ENCODE measurements at places on chromosomes 16 and 17. TPM values are rescaled to one million over a fixed set of nuclear protein-coding genes. Genes with fewer than 3 reads are reported as not detected.

DNA sequence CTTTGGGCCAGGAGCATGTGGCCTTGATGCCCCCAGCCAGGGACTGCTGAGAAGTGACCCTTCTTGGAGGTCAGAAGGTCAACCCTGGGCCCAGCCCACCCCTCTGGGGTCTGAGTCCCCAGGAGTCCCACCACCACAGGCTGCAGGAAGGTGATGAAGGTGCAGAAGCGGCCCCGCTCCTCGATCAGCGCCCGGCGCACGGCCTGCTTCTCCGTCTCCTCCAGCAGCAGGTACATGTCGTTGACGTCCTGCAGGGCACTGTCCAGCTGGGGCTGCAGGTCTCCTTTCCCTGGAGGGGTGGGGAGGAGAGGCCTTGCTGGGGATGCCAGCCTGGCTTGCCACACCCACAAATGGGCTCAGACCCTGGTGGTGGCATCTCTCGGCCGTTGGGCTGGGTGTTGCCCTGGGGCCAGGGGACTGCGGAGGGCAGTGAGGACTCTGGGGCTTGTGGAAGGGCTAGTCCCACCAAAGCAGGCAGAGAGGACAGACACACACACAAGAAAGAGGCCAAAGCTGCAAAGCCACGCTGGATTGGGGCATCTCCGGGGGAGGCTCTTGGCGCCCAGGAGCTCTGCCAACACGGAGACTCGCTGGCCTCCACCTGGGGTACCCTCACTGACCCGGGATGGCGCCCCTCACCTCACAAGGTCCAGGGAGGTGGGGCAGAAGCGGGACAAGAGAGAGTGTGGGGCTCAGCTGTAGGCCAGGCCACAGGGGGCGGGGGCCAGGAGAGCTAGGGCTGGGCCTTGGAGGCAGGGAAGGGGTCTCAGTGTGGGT is 7.5 kb downstream of the MTSS2 start:
- DNase-seq, result no peak

- DNase-seq, result no peak
Measured at GRCh38 chr16:57666353-57667047, 1.6 kb upstream of the ADGRG3 start.

- DNase-seq, result no peak
Measured at GRCh38 chr16:81180578-81180977, 57.9 kb upstream of the BCO1 start.

DNA sequence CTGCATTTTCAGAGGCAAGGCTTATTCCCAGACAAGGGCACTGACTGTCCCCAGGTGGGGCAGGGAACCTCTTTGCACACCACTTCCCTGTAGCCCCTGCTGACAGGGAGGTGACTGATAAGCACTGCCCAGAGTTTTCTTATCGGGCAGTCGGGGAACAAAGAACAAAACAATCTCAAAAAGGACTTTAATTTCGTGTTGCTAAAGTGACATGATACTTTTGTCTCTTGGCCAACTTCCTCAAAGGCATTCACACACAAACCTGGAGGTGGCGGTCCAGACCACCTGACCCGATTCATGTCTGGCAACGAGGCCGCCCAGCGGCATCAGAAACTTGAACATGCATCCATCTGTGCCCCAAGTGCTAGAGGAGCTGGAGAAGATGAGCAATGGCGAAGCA is 28.9 kb downstream of the ZDHHC7 start:
- DNase-seq, result peak; percentile 14

GRCh38 chr17:13113821-13114525 is 96.1 kb upstream of the ELAC2 start:
- no peak for DNase-seq

- no peak for DNase-seq
Measured at GRCh38 chr17:69524854-69525253, 110.4 kb downstream of the MAP2K6 start.

DNA sequence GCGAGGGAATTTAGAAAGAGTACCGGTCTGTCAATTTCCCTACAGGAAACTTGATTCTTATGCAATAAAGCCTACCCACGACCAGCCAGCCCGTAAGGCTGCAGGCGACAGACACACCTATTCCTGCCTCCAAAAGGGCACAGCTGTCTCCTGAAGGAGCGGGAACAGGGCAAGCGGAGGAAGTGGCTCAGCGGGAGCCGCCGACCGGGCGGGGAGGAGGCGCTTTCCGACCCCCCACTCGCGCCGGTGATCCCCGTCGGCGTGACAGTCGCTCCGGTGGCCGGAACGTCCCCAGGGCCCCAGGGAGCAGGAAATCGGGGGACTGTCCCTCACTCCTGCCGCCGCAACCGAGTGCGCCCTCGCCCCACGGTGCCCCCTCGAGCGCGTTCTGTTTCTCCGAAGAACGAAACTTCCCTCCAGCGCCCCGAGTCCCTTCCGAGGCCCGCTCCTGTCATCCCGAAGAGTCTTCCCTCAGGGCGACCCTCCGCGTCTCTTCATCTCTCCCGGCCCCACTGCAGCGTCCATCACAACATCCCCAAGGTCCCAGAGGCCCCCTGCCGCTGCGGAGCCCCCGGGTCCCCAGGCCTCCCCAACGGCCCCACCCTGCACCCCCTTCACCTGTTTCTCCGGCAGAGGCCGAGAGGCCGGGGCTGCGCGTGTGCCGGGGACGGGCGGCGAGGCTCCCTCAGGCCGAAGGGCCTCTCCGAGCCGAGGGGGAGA is 421 bp downstream of the STAT3 start:
- DNase-seq, result peak; percentile 65

GRCh38 chr16:88455610-88456355 is 2.7 kb downstream of the ZFPM1 start:
- peak; percentile 92 for DNase-seq

DNA sequence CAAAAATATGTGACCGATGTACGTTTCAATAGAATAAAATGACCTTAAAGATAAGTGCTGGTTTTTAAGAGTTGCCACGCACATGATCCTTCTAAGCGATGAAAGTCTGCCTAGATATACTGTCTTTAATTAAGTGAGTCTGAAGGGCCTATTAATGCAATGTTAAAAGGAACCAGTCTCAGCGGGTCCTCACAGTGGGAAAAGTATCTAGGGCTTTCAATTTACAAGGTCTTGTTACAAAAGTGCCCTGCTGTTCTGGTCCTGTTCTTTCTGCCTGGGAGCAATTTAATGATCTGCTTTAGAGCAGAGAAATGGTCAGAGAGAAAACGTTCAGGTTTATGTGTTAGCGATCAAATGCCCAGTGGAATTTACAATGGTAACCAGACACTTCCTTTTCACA is 864.0 kb downstream of the KCNJ2 start:
- DNase-seq, result no peak

DNA sequence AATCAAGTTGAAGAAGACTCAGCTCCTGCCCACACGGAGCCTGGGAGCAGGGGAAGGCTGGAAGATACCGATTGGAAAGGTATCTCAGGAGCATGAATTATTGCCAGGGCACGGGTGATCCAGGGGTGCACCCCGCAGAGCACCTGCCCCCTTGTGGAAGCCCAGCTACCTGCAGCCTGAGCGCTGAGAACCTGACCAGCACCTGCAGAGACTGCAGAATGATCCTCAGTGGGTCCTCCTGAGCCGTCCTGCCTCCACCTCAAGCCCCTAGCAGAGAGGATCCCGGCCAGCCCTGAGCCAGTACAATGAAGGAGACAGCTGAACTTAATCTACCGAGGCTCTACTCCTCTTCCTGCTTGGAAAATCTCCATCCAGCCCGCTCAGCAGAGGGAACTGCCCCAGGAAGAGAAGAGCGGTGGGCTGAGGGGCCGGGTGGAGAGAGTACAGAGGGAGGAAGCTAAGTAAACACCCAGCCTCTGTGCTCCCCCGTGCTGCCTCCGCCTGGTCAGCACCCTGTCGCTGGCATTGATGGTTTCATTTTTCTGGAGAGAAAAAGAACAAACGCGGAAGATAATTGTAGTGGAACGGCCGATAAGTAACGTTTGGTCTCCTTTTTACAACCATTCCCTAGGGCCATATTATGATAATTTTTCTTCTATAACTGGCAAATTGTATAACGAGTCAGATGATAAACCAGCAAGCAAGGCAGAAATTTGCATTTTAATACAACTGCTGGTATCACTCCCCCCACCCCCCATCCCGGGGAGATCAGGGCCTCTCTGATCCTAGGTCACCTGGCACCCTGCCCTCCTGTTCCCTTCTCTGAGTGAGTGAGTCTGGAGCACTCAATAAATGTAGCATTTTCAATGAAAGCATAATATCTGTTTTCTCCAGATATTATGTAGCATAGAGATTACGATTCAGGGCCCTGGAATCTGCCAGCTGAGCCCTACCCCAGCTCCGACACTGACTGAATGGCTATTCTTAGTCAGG is 204.5 kb upstream of the RPL38 start:
- peak; percentile 79 for DNase-seq

DNA sequence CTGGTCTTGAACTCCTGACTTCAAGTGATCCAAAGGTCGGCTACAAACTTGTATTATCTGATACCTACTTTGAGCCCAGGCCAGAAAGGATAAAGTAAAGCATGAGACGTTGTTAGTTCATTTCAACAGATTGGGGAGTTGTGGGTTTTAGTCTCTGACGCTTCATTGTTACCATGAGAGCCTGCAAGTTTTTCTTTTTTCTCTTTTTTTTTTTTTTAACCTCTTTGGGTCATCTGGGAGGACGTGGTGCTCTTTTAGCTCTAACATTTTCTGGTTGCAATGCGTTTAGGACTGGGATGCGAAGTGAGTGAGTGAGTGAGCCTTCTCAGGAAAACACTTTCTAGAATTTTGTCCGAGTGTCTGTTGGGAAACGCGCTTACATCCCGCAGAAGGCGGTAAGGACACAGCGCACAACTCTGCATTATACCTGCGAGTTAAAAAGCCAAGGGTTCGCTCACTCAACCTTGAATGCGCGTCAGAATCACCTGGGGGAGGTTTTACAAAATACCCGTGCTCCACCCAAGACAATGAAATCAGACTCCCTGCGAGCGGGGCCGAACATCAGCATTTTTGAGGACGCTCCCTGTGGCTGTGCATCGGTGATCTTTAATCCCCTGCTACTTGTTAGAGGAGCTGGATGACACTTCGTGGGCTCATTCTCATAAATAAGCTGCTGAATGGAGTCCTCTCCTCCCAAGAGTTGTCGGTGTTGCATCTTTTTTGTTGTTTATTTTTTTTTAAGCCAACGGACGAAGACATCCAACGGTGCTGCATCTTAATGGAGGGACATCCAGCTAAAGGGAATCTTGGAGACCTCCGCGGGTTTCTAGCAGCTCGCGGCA is 629 bp upstream of the RNF135 start:
- DNase-seq, result peak; percentile 33

- DNase-seq, result no peak
Measured at GRCh38 chr17:12078791-12079190, 58.1 kb downstream of the MAP2K4 start.

GRCh38 chr17:78387977-78388941 is 9.8 kb downstream of the PGS1 start:
- peak; percentile 48 for DNase-seq

DNA sequence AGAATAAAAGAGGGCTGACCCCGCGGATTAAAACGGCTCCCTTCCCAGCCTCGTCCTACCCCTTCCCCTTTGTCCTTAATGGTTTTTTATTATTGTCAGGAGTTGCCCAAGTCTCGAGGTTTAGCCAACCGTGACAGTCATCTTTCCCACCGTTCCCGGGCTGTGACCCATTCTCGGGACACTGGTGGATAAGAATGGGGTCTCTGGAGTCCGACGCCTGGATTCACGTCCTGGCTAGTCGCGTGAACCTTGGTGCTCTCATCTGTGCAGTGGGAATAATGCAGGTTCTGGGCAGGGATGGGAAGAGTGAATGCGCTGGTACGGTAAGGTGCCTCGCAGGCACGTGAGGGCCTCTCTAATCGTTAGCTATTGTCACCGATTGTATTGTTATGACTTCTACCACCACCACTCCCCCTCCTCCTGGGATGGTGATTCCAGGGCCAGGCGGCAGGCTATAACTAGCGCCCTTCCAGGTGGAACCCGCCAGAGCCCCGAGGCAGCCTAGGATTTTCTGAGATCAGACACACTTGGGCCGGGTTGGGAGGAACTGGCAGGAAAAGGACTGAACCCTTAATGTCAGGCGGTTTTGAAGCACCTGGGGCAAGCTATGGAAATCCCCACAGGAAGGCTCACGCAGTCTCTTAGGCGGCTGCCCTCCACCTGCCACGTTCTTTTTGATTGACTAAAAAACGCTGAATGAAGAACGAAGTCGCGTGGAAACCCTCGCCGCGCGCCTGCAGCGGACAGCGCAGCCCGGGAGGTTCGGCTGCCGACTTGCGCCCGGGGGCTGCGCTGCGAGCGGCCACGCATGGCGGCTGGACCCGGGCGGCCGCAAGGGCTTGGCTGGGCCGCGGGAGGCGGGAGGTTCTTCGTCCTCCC is 2.7 kb downstream of the HS3ST3B1 start:
- DNase-seq, result peak; percentile 68

GRCh38 chr17:16939606-16940115 is 32.3 kb downstream of the TNFRSF13B start:
- no peak for DNase-seq

- no peak for DNase-seq
Measured at GRCh38 chr17:32276171-32276601, 10.6 kb downstream of the RHBDL3 start.

DNA sequence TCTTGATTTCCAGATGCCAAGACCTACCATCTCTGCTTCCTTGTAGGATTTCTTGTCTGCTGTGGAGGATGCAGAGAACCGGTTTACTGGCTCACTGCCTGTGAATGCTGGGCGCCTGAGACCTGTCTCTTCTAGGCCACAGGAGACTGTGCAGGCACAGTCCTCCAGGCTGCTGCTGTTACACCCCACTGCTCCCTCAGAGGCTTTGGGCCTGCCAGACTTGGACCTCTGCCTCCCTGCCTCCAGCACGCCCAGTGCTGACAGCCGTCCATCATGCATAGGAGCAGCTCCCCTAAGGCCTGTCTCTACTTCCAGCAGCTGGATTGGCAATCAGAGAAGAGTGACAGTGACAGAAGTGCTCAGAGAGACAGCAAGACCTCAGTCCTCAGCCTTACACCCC is 6.1 kb downstream of the HROB start:
- no peak for DNase-seq

GRCh38 chr16:354291-354881 is 1.9 kb upstream of the AXIN1 start:
- DNase-seq, result no peak

DNA sequence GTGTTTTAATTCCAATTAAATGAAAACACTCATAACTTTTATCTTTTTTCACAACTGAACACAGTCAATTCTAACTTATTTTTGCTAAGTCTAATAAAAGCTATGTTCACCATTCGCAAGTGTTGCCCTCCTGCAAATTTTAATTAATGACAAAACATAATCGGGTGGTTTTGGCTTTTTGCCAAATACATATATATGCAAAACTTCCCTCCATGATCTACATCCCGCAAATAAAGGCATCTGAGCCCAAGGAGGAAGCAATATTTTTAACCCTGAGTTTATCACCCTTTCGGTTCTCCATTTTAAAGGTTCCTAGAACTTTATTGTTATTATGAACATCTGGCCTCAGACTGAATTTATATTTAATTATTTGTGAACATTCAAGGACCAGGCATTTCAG is 507.9 kb downstream of the CDH13 start:
- no peak for DNase-seq

RUNDC3A gene
- 0.17 TPM for total RNA-seq

PABPN1L gene
- total RNA-seq, result not detected

MYL4 gene
- not detected for total RNA-seq

TBX21 gene
- total RNA-seq, result 50.6 TPM

SOX15 gene
- 0.20 TPM for total RNA-seq

TMEM235 gene
- total RNA-seq, result not detected

DRC7 gene
- total RNA-seq, result not detected

LITAFD gene
- not detected for total RNA-seq

RCVRN gene
- total RNA-seq, result not detected

MARVELD3 gene
- total RNA-seq, result not detected

POLR3K gene
- total RNA-seq, result 38.2 TPM

TMEM100 gene
- not detected for total RNA-seq

NOD2 gene
- total RNA-seq, result 1.2 TPM

Data from activated naive CD4-positive, alpha-beta T cell treated with anti-CD3 and anti-CD28 coated beads for 36 hours (primary cell).